ENCODE measurements at places on chromosomes 13 and 19.

DNA sequence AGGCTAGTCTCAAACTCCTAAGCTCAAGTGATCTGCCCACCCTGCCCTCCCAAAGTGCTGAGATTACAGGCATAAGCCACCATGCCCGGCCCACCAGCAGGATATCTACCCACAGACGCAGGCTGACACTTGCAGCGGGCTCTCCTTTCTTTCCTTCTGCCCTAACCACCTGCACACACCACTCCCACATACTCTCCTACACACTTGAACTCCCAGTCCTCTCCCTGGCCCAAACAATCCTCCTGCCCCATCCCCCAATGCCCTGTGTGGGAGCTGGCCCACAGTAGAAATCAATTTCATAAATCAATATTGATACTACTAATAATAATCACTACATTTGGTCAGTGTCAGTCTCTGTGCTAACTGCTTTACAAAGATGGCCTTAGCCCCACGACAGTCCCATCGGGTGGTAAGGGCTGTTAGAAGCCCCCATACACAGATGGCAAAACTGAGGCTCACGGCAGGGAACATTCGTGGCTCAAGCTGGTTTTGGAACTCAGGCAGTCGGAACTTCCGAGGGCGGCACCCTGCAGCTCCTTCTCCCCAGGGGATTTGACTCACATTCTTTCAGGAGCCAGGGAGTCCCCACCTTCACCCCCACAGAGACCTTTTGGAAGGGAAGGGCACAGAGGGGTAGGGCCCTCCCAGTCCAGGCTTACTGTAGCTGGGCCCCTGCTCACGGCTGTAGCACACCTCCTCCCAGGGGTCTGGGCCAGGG, 3.4 kb upstream of the DPF1 start:
- DNase-seq = no peak

DNA sequence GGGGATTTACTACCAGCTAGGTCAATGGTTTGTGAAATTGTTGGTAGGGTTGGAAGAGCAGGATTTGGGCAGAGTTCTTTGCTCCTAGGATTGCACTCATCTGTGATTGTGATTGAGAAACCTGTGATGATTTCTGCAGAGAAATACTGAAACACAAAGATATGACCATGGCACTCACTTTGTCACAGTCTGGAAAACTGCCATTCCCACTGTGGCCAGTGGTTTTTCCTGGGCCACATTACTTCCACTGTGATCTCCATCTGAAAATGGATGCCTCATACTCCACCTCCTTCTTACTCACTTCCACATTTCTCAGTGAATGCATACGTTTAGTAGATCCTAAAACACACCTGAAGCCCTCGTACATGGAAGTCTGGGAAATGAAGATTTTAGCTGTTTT, 593.2 kb downstream of the LMO7 start:
- no peak for DNase-seq

DNA sequence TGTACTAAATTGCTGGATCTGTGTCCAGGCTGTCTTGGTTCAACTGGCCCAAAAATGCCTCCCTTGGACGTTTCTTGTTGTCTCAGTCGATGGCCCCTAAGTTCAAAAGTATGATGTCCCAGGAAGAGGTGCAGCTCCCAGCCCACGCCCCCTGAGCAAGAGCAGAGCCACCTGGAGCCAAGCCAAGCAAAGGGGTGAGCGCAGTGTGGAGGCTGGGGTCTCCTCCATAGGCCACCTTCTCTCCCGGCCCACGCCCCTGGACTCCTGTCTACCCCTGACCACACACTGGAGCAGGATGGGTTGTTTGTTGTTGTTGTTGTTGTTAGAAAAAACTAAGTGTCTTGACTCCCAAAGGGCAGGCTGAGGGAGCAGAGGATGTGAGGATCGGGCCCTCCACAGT, 26.0 kb upstream of the NPAS1 start:
- no peak for DNase-seq

DNA sequence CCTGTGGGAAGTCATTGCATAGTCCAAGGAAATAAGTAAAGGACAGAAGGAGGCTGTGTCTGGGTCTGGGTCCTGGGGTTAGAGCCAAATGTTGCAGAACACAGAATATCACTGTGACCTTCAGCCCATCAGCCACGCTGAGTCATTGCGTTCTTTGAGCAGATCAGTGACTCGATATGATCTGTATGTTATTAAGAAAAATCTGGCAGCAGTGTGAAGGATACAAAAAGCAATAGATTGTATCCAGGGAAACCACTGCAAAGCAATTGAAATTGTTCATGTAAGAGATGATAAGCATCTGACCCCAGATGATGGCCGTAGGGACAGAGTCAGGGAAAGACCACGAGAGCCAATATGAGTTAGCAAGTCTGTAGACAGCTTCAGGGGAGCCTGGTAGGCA, 1575.1 kb upstream of the SLC10A2 start:
- DNase-seq = no peak

DNA sequence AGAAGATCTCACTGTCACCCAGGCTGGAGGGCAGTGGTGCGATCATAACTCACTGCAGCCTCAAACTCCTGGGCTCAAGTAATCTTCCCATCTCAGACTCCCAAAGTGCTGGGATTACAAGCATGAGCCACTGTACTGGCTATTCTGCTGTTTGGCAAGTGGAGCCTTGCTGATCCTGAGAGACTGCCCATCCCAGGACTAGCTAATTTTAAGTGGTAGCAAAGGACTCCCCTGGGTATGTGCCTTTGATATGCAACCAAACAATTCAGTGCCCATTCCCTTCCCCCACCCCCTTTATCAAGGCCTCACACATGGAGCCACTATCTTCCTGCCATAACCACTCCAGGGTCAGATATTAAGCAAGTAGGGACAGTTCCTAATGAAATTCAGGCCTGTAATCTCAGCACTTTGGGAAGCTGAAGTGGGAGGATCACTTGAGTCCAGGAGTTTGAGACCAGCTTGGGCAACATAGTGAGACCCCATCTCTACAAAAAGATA, 17.0 kb upstream of the ZNF460 start:
- no peak for DNase-seq

DNA sequence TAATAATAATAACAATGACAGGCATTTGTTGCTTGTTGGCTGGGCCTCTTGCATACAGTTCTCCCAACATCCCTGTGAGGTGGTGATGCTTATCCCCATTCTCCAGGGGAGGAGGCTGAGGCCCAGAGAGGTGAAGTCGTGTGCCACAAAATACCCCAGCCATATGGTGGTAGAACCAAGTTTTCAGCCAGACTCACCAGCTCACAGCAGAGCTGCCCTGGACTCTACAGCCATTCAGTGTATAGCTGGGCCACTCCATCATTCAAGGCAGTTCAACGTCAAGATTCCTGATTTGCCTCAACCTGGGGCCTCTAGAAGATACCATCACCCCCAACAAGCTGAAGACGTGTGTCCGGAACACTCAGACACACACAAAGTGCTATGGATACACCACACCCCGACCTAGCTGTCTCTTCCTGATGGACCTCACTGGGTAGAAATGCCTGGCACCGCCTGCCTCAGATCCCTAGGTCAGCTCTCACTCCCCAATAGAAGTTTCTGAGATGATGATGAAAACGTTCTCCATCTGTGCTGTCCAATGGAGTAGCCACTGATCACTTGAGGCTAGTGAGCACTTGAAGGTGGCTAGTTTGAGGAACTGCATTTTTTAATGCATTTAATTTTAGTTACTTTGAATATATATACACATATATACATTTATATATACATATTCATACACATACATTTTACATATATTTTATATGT, 4.3 kb upstream of the CEACAM19 start:
- DNase-seq = no peak

DNA sequence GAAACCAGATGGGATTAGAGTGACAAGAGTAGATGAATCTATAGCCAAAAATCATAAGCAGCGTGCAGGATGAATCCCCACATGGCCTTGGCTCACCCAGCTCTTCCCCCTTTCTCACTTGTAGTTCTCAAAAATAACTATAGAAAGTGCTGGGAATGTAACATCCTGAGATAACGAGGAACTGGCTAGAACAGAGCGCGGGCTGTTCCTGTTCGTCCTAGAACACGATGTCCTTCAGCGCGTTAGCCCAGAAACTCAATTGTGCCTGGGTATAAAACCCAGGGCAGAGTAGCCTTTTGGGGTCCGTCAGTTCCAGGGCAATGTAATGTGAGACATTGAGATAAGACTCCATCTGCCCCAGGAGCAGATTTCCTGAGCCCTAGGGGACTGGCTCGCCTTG, 326.2 kb downstream of the TSHZ3 start:
- no peak for DNase-seq

GRCh38 chr19:7874076-7874896, at the start of gene PRR36:
PRR36 (minus strand) TSS chr19:7874390; CDS start chr19:7873689, 701 bp downstream.
- DNase-seq = no peak

GRCh38 chr19:40805258-40805868, 6.4 kb downstream of the EGLN2 start:
- DNase-seq = no peak

GRCh38 chr13:49256841-49257240, 9.1 kb downstream of the CDADC1 start:
- no peak for DNase-seq

GRCh38 chr13:111370570-111371535, 50.4 kb downstream of the TEX29 start:
- DNase-seq = no peak

- no peak for DNase-seq
Measured at GRCh38 chr19:11452620-11453310, 17.3 kb downstream of the PRKCSH start.

- peak; percentile 92 for DNase-seq
Measured at GRCh38 chr19:14369399-14370168, 11.7 kb upstream of the ADGRE5 start.

- peak; percentile 5 for DNase-seq
Measured at GRCh38 chr13:36673838-36674326, at the start of gene SERTM1. SERTM1 (plus strand) TSS chr13:36674020; CDS start chr13:36695079, 21,059 bp downstream.

DNA sequence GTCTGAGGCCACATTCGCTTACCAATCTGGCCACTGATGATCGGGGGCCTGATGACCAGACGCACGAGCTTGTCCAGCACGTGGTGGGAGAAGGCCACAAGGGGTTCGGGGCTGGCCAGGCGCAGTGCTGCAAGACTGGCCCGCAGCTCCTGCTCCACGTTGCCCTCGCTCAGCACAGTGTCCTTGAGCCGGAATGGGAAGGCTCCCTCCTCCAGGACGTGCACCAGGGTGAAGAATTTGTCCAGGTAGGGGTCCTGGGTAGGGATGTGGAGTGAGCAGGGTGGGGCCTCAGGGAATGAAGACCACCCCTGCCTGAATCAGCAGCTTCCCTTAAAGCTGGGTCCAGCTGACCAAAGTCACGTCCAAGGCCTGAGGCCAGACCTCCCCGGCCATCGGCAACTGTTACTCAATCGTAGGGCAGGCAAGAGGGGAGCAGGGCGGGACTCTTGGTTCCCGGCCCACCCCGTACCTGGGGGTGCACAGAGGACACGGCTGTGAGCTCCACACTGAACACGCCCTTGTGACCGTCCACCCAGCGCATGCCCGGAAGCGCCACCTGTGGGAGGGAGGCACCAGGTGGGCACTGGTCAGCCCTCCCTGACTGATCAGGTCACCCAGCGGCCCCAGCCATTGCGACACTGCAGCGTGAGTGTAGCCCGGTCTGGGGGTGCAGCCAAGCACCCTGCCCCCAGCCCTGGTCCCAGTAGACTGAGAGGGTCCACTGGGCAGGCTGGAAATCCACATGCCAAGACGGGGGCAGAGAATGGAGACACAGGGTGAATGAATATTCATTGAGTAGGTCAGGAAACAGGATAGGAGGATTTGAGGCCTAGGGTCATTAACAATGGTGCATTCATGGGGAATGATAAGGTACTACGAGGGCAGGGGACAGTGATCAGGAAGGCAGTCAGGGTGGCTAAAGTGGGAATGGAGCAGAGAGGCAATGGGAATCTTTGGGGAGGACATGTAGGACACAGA, 2.8 kb upstream of the ANGPTL8 start:
- no peak for DNase-seq

DNA sequence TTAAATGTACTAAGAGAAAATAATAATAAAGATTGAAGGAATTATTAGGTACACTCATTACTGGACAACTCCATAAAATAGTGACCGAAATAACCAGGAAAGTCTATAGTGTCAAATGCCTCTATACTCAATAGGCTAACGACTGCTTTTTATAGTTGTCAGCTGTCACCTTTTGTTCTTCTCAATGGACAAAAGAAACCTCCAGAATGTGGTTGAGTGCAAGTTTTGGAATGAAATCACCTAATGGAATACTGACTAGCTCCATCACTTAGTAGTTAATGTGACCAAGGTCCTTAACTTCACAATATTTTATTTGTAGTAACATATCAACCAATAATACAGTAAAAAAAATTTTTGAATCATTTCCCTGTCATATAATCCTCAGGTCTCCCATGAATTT, 18.1 kb downstream of the TSC22D1 start:
- DNase-seq = no peak

- no peak for DNase-seq
Measured at GRCh38 chr19:28443361-28443760, 769.6 kb downstream of the UQCRFS1 start.

GRCh38 chr19:4327252-4327876, 11.3 kb downstream of the STAP2 start:
- peak; percentile 78 for DNase-seq

GRCh38 chr13:89865164-89866064, 1482.1 kb upstream of the MIR17HG start:
- no peak for DNase-seq

- DNase-seq = no peak
Measured at GRCh38 chr13:51778392-51778791, 25.6 kb downstream of the DHRS12 start.

GRCh38 chr19:9850235-9850959, 15.3 kb downstream of the PIN1 start:
- DNase-seq = no peak

- DNase-seq = no peak
Measured at GRCh38 chr13:108919036-108919907, 289.9 kb downstream of the MYO16 start.

DNA sequence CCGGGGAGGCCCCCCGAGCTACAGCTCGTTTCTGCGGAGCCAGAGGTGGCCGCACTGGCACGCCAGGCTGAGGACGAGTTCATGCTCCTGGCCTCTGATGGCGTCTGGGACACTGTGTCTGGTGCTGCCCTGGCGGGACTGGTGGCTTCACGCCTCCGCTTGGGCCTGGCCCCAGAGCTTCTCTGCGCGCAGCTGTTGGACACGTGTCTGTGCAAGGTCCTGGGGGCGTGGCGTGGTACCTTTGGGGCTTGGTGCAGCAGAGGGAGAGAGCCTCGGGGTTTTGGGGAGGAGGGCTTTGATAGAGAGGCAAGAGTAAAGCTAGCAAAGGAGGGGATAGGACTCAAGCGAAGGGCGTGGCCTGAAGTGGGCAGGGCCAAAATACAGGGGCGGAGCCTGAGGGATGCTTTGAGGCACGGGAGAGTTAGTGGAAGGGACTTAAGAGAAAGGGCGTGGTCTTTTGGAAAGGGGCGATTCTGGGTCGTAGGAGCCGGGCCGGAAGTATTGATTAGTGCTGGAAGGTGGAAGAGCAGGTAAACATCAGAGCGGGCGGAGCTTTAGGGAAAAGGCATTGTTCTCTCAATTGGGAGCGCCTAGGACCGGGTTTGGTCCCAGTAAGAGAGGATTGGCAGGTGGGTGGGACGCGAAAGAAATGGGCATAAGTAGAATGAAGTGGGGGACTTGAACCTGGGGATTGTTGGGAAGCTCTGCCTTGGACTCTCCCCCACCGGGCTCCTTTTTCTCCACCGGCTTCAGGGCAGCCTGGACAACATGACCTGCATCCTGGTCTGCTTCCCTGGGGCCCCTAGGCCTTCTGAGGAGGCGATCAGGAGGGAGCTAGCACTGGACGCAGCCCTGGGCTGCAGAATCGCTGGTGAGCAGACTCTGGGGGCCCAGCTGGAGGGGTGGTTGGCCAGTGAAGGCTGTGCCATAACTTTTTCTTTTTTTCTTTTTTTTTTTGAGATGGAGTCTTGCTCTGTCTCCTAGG, 1.2 kb downstream of the PPM1N start:
- peak; percentile 81 for DNase-seq

GRCh38 chr13:65597839-65598818, 1632.0 kb downstream of the PCDH9 start:
- DNase-seq = no peak
